ENCODE measurements at places on chromosomes 11 and 22. TPM values are rescaled to one million over a fixed set of nuclear protein-coding genes. Genes with fewer than 3 reads are reported as not detected.

GRCh38 chr11:92131289-92131865, 93.2 kb upstream of the FAT3 start:
- no peak for DNase-seq

DNA sequence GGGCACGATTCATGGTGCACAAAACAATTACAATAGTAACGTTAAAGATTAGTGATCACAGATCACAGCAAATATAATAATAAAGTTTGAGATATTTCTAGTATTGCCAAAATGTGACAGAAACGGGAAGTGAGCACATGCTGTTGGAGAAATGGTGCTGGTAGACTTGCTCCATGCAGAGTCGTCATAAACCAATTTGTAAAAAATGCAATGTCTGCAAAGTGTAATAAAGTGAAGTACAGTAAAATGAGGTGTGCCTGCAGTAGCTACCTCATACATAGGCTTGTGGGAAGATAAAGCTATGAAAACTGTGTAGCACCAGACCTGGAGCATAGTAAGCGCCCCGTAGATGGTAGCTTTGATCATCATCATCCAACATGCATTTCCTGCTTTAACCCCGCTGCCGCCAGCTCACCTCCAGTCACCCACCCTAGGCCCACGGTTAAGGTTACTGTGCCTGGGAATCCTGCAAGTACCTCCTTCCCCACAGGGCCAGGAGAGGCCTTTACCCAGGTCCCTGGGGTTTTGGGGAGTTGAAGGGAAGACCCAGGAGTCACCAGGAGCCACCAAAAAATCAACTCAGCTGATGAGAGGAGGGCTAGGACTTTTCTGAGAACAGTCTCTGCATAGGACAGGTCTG, 59.2 kb downstream of the MYO7A start:
- DNase-seq, result no peak

GRCh38 chr22:48607901-48608662, 1219.6 kb downstream of the BRD1 start:
- no peak for DNase-seq

- no peak for DNase-seq
Observed at GRCh38 chr11:71357414-71357813, 90.8 kb downstream of the DHCR7 start.

DNA sequence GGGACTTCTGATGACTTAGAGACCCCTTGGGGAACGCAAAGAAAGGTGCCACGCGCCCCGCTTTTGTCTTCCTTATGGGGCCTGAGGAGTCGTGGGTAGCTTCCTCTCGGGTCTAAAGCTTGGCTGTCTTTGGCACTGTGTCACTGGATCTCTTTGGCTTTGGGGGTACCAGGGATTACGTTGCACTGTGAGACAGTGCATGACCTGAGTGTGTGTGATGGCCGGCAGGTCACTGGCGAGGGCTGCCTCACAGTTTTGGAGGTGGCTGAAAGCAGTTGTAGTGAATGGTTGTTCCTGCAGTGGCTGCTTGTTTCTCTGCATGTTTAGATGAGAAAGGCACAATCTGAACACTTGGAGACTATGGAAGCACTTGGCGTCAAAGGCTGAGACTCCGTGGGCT, 5.8 kb upstream of the ARSA start:
- no peak for DNase-seq

The APLNR gene
- 3.4 TPM for polyA plus RNA-seq

The GRK3 gene
- polyA plus RNA-seq, result 2.7 TPM

The CCDC15 gene
- polyA plus RNA-seq, result 0.79 TPM

The PRG3 gene
- not detected for polyA plus RNA-seq

The ZNF214 gene
- polyA plus RNA-seq, result 2.8 TPM

The NELL1 gene
- polyA plus RNA-seq, result 0.37 TPM

All from urinary bladder (tissue), 4 donors.